ENCODE measurements at places on chromosomes 1 and 21. TPM values are rescaled to one million over a fixed set of nuclear protein-coding genes. Genes with fewer than 3 reads are reported as not detected.
A peak's percentile ranks its signal among the peaks of the same experiment; 100 is the strongest.

DNA sequence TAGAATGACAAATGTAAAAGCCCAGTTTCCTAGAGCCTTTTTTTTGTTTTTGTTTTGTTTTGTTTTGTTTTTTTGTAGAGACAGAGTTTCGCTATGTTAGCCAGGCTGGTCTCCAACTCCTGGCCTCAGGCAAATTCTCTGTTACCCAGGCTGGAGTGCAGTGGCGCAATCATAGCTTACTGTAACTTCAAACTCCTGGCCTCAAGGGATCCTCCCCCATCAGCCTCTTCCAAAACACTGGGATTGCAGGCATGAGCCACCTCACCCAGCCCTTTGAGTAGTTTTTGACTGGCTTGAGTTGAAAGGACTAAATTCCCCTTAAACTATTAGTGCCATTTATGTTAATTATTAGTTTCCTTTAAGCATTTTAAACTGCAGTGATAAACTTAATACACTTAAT lies 28.8 kb upstream of the ZBTB18 start:
- DNase-seq: no peak

DNA sequence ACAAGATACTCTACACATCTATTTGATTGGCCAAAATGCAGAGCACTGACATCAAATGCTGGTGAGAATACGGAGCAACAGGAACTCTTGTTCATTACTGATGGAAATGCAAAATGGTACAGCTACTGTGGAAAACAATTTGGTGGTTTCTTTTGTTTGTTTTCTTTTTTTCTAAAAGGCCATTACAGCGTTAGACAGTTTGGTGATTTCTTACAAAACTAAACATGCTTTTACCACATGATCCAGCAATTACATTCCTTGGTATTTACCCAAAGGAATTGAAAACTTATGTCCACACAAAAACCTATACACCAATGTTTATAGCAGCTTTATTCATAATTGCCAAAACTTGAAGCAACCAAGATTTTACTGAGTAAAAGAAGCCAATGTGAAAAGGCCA lies 66.4 kb upstream of the FBXO28 start:
- DNase-seq: no peak

- no peak for DNase-seq
Observed at GRCh38 chr1:77407738-77408375, 126.0 kb downstream of the AK5 start.

DNA sequence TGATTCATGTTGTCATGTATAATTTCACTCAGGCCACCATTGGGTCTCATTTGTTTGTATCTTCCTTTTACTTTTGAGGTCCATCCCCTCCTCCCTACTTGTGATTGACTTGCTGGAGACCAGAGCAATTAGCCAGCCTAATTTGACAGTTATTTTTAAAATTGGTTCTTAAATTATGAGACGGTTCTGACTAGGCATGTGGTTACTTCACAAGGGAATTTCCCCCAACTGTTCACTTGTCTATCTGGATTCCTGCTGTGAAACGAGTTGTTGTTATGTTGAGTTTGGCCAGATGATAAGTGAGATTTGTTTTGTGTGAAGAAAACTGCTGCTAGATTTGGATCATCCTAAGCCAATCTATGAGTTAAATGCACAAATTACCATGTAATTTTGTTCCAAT lies 359.1 kb downstream of the BARHL2 start:
- DNase-seq: no peak

DNA sequence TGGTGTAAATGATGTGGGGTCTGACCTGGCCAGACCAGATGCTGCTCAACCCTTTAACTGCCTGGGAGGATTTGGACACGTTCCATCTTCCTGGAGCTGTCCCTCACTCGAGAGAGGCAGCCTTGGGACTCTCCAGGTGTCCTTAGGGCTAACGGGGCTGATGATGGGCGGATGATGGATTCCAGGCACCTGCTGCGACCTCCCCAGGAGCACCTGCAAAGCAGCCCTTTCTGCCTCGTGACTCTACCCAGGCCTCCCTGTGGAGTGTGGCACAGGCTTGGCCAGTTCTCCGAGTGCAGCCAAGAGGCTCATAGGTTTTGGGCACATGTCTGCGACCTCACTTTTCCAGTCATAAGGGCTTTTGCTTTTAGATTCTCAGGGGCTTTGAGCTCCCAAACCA lies 12.3 kb upstream of the TRIM17 start:
- no peak for DNase-seq

DNA sequence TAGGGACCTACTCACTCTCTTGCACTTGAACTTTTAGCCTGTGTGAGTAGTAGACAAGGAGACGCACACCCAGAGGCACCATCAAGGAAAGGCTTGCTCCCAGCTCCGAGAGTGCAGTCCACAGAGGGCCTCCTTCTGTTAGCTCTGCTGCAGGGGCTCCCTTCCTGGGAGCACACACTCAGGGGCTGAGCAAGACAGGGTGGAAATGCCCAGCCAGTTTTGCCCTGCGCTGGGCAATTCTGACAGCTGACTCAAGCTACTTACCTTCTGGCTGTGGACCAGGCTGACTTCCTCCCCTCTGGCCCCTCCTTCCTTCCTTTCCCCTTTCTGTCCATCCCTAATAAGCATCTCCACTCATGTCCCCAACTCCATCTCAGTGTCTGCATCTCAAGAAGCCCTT lies 449.1 kb downstream of the PTPRU start:
- DNase-seq: peak; percentile 21

DNA sequence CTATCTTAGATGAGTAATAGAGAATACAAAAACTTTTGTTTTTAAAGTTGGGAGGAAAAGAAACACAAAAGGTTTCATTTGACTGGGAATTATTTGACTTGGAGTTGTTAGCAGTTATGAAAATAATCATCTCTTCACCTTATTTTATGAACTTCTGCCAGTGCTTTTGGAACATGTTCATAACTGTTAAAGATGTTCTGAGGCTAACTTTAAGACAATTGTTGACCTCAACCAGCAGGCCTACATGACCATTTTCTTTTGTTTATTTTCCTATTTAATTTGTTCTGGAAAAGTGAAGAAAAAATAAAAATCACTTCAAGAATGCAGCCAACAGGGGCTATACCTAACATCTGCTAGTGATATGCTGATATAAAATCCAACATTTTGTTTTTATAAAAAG lies 37.4 kb downstream of the JAM2 start:
- no peak for DNase-seq

- no peak for DNase-seq
Observed at GRCh38 chr1:40210511-40211204, 37.1 kb upstream of the TMCO2 start.

- no peak for DNase-seq
Observed at GRCh38 chr21:17523007-17523451, 10.2 kb downstream of the CXADR start.

DNA sequence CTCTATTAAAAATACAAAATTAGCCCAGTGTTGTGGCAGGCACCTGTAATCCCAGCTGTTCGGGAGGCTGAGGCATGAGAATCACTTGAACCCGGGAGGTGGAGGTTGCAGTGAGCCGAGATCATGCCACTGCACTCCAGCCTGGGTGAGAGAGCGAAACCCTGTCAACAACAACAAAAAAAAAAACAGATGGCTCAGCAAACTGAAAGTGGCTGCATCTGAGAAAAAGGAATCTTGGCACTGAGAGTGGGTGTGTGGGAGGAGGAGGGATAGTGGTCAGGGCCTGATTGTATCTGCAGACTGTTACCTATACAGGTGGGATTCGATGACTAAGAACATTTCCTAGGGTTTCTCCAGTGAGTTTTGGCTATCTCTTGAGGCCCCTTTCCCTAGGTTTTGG lies 122.2 kb upstream of the BARHL2 start:
- DNase-seq: no peak

DNA sequence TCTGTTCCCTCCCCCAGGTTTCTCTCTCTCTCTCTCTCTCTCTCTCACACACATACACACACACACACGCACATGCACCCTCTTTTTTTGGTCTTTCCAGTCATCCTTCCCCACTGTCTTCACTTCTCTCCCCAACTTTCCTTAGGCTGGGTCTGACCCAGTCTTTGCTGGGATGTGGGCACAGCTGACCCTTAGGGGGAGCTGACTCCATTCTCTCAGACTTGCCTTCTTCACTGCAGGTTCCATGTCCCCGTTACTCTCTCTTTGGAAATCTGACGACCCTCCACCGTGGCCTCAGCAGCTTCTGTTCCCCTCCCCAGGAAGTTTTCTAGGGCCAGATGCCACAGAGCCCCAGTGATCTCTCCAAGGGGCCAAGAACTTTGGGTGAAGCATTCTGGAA lies 2.1 kb downstream of the DISP3 start:
- no peak for DNase-seq

GRCh38 chr1:175267716-175268416 lies 75.3 kb upstream of the KIAA0040 start:
- DNase-seq: no peak

DNA sequence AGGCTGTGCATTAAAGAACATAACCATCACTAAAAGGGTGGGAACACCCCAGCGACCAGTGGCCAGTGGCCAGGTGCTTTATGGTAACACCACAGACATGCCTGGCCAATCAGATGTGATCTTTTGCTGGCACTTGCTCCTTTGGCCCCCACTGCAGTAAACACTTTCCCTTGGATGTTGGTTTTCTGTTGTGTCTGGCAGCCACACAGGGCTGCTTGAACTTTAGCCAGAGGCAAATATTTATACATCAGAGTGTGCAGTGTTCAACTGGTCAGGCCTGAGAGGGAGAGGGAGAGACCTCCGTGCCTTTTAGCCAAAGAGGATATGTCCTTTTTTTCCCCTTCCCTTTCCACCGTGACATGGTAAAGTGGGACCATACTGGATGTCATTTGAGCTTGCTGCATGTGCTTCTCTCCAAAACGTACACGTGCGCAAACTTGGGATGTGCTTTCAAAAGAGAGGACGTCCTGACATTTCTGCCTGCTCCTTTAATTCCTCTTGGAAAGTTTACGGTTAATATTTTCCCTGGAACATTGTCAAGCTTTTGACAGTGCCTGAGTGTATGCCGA lies 101.2 kb downstream of the NFIA start:
- no peak for DNase-seq

DNA sequence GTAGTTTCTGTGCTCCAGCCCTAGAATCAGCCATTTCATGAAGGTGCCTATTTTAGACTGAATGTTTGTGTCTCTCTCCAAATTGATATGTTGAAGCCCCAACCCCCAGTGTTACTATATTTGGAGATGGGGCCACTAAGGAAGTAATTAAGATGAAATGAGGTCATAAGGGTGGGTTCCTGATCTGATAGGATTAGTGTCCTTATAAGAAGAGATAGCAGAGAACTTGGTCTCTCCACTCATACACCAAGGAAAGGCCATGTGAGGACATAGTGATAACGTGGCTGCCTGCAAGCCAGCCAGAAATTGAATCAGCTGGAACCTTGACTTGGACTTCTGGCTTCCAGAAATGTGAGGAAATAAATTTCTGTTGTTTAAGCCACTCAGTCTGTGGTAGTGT lies 12.3 kb downstream of the RAVER2 start:
- no peak for DNase-seq

The PTPN22 gene
- 112 TPM for total RNA-seq

The VASH2 gene
- total RNA-seq: 0.79 TPM

The ARTN gene
- total RNA-seq: not detected

The FDPS gene
- total RNA-seq: 406 TPM

The BMP8B gene
- 0.47 TPM for total RNA-seq
